ENCODE measurements at places on chromosomes 5 and 9. TPM values are rescaled to one million over a fixed set of nuclear protein-coding genes. Genes with fewer than 3 reads are reported as not detected.

Gene TPPP
- total RNA-seq, result 16.2 TPM

Gene IQGAP2
- 20.7 TPM for total RNA-seq

Gene FRRS1L
- total RNA-seq, result 82.2 TPM

Gene COL15A1
- 12.5 TPM for total RNA-seq

Gene LCNL1
- 0.16 TPM for total RNA-seq

Gene ADAMTS12
- 1.2 TPM for total RNA-seq

Gene CCIN
- total RNA-seq, result not detected

Gene C7
- total RNA-seq, result 8.1 TPM

Gene PCDHB6
- total RNA-seq, result 3.1 TPM

Gene BHMT
- not detected for total RNA-seq
